MCF 10A (cell line): ENCODE measurements at places on chromosomes 6 and 20.

DNA sequence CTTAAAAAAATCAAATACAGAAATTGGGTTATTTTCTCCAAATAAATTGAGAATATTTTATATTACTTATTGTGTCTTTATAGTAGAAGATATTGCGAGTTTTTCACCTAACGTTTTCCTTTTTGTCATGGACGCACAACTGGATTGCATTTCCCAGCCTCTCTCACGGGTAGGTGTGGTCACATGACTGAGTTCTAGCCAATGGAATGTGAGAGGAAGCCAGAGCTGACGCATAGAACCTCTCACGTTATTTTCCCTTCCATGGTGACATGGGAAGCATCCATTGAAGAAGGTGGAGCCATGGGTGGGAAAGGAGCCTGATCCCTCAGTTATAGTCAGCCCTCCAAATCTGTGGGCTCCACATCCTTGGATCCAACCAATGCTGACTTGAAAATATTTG, 155.9 kb upstream of the UST start:
- no peak for DNase-seq

GRCh38 chr6:100126790-100127484, 132.9 kb upstream of the MCHR2 start:
- peak; percentile 5 for DNase-seq

GRCh38 chr20:42961771-42962170, 227.9 kb downstream of the PTPRT start:
- DNase-seq, result no peak

GRCh38 chr6:163376187-163376586, 38.3 kb upstream of the QKI start:
- no peak for DNase-seq

DNA sequence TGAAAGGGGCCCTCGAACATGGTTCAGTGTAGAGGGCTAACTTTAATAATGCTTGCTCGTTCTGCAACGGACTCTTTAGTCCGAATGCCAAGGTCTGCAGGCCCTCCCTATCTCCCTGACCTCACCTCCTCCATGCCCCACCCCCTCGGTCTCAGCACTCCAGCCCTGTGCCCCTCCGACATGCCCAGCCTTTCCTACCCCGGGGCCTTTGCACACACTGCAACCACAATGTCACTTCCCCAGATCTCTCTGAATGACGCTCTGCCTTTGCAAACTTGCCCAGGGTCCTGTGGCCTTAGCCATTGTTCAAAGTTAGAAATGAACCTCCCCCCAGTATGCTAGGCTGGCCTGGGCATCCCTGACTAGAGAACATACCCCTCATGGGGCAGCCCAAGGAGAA, 50.0 kb upstream of the NFATC2 start:
- DNase-seq, result no peak

DNA sequence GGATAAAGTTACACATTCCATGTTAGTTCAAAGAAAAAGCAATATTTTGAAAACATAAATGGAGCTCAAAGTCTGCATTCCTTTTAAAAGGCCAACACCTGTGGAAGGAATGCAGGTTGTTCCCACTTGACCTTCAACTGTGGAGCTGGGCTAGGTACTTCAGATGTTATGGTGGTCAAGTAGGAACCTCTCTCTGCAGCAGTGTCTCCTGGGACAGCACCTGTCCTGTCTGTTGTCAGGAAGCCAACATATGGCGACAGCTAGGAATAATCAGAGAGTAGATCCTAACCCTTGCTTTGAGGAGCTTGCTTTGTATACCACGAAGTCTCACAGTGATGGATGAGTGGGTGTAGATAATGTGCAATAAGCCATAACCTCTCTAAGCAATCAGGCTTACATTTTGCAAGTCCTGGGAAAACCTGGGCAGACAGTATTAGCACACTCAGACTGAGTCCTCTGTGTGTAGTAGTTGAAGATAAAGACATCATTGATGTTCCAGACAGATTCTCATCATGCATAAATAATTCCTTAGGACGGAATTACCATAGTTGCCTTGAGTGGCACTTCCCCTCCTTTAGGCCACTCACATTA, 347.5 kb downstream of the PRL start:
- no peak for DNase-seq

- peak; percentile 48 for DNase-seq
Observed at GRCh38 chr6:168937054-168937453, 316.6 kb downstream of the THBS2 start.

GRCh38 chr6:24426729-24427446, 24.2 kb downstream of the MRS2 start:
- DNase-seq, result no peak

DNA sequence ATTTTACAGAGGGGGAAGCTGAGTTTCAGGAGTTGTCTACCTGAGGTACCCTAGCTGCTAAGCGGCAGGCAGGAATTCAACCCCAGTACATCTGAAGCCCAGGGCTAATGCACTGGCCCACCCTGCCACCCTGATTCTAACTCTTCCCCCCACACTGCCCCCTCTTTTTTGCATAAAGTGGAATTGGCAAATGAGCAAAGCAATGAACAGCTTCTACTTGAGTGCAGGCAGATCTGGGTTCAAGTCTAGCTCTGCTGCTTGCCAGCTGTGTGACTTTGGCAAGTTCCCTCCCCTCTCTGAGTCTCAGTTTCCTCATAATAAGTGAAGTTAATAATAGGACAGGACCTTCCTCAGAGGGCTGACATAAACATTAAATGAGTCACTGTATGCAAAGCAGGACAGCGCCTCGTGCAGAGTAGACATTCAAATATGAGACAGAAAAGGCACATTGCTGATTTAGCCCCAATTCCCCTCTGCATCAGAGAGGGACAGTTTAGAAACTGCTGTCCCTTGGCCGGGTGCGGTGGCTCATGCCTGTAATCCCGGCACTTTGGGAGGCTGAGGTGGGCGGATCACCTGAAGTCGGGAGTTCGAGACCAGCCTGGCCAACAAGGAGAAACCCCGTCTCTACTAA, 4.7 kb downstream of the ADA start:
- peak; percentile 46 for DNase-seq

- DNase-seq, result no peak
Observed at GRCh38 chr20:5552154-5552553, 198.0 kb upstream of the SHLD1 start.

DNA sequence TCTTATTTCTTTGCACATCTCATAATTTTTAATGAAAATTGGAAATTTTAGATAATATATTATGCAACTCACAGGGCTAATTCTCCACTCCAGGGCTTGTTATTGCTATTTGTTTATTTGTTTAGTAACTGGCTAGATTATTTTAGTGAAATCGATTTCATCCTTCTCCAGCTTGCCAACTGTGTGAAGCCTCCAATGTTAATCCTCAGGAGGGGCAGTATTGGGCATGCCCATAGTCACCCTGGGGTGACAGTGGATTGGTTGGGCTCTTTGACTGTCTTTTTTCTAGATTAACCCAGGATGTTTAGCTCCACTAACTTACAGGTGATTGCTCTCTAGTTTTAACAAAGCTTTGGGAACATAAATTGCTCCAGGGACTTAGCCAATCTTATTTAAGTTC, 450.1 kb downstream of the BMP2 start:
- DNase-seq, result no peak

- DNase-seq, result no peak
Observed at GRCh38 chr20:47762699-47763268, 22.5 kb downstream of the SULF2 start.

DNA sequence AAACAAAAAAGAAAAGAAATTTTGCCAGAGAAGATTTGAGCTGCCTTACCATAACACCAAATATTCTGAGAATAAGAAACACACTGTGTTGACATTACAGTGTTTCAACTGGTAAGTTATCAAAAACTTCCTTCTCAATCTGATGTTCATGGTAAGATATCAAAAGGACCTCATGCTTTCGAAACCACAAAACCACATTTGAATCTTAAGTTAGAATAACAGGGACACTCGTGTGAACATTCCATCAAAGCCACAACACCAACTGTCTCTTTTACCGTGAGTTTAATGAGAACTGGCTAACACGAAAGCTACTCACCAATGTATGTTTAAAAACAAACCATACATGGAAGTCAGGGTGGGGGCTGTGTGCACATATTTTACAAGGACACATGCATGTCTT, 73.0 kb upstream of the OPRM1 start:
- peak; percentile 62 for DNase-seq

DNA sequence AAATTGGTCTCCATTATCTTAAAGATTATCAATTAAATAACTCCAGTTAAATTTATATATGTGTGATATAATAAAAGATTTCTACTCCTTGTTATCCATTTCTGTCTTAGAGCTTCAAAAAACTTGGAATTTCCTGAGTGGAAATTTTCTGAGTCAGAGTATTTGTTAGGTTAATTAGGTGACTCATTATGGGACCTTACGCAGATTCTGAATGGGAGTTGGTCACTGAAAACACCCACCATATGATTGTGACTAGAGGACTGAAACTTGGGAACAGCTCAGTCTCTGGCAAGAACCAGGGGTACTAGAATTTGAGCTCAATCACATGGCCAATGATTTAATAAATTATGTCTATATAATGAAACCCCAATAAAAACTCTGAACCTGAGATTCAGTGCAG, 125.4 kb upstream of the HMGCLL1 start:
- peak; percentile 27 for DNase-seq

GRCh38 chr6:25205629-25206028, 73.5 kb upstream of the CARMIL1 start:
- no peak for DNase-seq

DNA sequence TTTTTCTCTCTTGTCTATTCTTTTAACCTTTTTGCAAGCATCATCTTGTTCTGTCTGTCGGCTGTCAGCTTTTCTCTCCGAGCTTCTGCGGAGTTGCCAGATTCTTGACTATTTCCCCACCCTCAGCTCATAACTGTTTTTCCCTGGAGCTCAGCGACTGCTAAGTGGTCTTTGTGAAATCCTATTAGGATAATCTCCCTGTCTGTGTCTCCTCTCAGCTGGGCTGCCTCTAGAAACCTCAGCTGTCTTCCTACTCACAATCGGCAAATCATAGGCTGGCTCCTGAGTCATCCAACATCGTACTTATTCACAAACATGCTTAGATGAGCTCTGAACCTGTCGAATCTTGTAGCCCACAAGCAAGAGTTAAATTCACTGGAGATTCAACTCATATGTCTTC, 332.3 kb downstream of the PTPRT start:
- no peak for DNase-seq

- no peak for DNase-seq
Observed at GRCh38 chr20:25145131-25145530, 50.4 kb upstream of the ENTPD6 start.

DNA sequence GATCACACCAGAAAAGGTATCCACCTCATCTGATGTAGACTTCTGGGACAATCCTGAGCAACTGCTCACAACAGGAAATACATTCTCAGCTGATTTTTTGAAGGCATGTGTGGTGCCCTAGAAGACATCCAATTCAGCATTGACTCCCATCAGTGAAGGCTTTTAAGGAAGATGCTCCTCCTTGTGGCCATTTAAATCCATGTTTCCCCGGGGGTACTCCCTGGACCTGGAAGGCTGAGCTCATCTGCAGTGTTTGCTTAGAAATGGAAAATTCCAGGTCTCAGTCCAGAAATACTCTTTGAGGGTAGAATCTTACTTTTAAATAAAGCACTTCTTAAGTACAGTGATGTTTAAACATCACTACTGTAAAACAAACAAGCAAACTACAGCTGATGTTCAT, 195.5 kb upstream of the PDE10A start:
- DNase-seq, result no peak

- DNase-seq, result no peak
Observed at GRCh38 chr20:19830211-19830785, 72.2 kb downstream of the RIN2 start.

GRCh38 chr6:98469141-98469540, 365.2 kb upstream of the POU3F2 start:
- DNase-seq, result no peak

GRCh38 chr6:27547157-27548075, 74.5 kb upstream of the ZNF184 start:
- DNase-seq, result peak; percentile 85

GRCh38 chr6:139240161-139241010, 51.4 kb downstream of the TXLNB start:
- DNase-seq, result peak; percentile 66

DNA sequence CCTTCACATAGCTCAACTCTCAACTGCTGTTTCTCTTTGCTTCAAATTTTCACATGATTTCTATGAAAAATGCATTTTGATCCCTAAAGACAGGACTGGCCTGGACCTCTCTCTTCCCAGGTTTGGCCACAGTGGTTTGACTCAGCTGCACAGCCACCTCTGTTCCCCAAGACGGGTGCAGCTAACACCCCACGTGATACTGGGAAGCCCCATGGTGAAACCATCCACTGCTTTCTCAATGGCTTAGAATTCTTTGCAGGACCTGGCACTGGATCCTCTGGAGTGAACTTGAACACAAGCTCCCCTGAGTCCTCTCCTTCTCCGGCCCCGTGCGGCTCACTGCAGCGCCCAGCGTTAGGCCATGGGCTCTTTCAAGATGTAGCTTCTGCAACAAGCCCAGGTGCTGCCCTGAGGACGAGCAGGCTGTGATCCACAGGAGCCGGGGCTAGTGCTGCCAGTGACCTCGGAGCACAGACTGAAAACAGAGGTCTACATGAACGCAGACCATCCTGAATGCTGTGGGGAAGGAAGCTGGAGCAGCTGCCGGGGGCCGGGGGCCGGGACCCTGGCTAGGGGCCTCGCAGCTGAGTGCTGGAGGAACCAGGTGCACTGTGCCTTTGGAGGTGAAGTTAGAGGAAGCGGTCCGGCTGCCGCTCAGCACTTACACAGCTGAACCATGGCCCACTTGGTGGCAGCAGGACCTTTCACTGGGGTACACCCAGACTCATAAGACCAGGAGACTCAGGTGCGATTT, 58.8 kb upstream of the MPC1 start:
- no peak for DNase-seq

- no peak for DNase-seq
Observed at GRCh38 chr6:27957516-27957915, 475 bp downstream of the OR2B6 start.

DNA sequence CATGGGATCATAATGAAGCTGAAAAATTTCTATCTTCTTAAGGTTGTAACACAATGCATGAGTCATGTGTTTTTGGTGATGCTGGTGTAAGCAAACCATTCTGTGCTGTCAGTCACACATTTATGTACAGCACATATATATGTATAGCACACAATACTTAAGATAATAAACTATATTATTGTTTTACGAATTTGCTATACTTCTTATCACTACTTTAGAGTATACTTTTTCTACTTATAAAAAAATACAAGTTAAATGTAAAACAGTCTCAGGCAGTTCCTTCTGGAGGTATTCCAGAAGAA, 920.1 kb upstream of the FLRT3 start:
- DNase-seq, result peak; percentile 4

DNA sequence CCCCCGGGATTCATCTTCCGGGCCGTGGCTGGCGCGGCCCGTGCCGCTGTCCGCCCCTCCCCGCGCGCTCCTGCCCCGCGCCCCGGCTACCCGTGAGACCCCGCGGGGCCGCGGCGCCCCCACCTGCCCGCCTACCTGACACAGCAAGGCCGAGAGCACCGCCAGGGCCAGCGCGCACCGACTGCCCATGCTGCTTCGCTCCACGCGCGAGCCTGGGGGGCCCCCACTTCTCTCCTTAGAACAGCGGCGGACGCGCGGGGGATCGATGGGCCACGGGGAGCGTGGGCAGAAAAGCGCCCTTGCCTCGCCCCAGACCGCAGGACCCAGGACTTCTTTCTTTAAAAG, 955 bp downstream of the DLL1 start:
- DNase-seq, result no peak

- no peak for DNase-seq
Observed at GRCh38 chr20:22523499-22524392, 60.6 kb downstream of the FOXA2 start.
